HT1080 (cell line): ENCODE measurements at places on chromosomes 13 and 19.

DNA sequence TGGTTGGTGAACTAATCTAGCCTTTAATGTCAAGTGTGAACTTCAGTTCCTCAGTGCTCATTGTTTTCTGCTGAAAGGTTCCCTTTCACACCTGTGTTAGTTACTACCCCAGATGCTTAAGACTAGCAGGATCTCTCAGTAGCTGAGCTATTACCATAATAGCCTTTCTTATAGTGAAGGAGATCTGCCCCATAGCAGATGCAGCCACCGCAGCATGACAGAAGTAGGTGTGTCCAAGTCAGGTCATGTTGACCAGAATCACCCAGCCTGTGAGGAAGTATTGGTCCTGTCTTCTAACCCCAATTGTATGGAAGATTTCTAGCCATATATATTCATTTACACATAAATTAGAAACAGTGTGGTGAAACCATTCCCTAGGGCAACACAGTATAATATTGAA is 37.3 kb downstream of the ZAR1L start:
- DNase-seq: no peak

- DNase-seq: no peak
These were observed 872.8 kb downstream of the DACH1 start for GRCh38 chr13:70994191-70994590.

GRCh38 chr19:23774524-23774971 is 15.9 kb upstream of the ZNF681 start:
- DNase-seq: no peak

DNA sequence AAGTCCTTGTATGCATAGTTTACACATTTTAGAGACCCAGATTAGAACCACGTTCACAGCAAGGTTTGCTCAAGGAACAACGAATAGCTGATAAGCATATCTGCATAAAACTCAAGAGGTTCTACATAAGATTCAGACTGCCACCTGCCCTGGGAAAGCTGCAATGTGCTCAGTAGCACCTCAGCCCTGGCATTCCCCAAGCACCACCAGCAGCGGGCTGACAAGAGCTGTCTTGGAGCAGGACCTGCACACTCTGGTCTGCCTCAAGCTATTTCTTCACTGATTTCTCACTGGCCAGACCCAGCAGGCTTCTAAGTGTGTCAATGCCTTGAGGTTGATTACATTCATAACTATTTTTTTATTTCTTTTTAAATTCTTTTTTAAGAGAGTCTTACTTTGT is 65.8 kb upstream of the UQCRFS1 start:
- no peak for DNase-seq

- DNase-seq: no peak
These were observed 17.3 kb upstream of the MYDGF start for GRCh38 chr19:4687396-4687795.

DNA sequence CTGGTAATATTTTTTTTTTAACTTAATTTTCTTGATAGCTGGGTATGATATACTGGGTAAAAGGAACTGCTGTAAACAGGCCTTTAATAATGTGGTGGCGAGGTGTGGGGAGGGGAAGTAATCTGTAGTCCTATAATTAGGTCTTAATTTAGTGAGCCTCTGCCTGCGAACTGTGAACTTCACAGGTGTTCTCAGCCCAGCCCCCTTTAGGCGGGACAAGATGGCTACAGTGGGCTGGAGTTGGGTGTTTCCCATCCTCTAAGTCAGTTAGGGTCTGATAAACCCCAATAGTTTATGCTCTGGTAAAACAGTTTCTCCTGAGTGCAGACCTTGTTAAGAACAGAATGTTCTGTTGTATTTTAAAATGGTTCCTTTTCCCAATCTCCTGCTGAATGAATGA is 97.6 kb upstream of the SERP2 start:
- DNase-seq: no peak

GRCh38 chr13:105328212-105328611 is 1207.2 kb downstream of the EFNB2 start:
- DNase-seq: no peak

GRCh38 chr13:70613295-70613694 is 505.0 kb upstream of the KLHL1 start:
- no peak for DNase-seq

- no peak for DNase-seq
These were observed 12.7 kb downstream of the NPAS1 start for GRCh38 chr19:47032171-47032811.

GRCh38 chr13:19910336-19911072 is 47.1 kb upstream of the ZMYM5 start:
- DNase-seq: peak; percentile 92
